ENCODE measurements at places on chromosomes 1 and 21.

DNA sequence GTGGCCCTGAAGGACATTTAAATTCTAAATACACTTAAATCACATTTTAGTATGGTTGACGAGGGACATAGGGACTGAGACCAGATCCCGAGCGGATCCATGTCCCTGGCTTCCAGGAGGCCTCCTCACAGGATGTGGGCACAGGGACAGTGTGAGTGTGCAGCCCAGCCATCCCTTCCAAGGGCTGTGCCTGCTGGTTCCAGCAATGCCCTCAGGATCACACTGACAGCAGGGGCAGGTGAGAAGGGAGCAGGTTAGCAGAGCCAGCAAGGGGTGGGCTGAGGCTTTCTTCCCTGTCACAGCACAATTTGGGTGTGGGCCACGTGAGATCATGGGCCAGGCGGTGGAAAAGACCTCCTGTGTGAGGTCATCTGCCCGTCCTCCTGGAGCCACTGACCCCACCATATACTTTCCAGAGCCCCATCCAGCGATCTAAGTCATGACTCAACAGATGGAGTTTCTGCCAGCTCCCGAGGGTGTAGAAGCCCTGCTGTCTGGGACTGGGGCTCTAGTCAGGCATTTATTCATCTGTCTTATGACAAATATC is 37.0 kb upstream of the PRSS38 start:
- no peak for DNase-seq

DNA sequence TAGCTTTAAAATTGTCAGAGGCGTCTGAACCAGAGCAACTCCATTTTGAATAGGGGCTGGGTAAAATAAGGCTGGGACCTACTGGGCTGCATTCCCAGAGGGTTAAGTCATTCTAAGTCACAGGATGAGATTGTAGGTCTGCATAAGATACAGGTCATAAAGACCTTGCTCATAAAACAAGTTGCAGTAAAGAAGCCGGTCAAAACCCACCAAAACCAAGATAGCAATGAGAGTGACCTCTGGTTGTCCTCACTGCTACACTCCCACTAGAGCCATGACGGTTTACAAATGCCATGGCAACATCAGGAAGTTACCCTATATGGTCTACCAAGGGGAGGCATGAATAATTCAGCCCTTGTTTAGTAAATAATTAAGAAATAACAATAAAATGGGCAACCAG is 143.6 kb downstream of the GABPA start:
- DNase-seq, result peak; percentile 49

- DNase-seq, result no peak
These were observed 17.2 kb downstream of the ATP1A1 start for GRCh38 chr1:116390195-116390594.

DNA sequence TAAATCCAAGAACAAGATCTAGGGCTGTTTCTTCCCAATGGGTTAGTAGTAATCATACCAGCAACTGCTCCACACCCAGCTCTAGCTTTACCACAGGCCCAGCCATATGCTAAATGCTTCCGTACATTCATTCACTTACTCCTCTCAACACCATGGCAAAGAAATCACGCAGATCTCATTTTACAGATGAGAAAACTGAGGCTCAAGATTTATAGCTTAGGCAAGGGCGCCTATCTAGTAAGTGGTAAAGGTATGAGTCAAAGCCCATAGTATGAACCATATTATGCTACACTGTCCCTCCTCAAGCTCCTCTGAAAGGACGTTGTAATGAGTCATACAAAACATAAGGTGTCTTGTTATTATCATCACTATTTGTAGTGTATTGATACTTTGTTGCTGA is 82.2 kb downstream of the NIBAN1 start:
- no peak for DNase-seq

GRCh38 chr1:84632673-84633434 is 57.4 kb downstream of the SSX2IP start:
- DNase-seq, result peak; percentile 32

GRCh38 chr1:208595745-208596144 is 351.6 kb upstream of the PLXNA2 start:
- DNase-seq, result peak; percentile 10

DNA sequence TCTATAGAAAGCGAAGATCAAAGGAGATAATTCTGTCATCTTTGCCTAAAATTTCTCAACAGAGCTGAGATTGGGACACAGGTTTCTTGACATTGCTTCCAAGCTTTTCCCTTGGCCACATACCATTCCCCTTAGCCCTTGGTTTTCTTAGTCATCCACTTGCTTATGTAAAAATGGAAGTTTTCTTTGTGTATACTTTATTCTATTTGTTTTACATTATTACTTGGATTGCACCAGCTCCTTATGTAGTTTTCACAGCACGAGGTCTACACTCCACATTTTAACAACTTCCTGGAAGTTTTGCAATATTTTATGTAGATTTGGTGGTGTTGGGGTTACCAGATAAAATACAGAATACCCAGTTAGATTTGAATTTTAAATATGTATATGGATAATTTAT is 129.8 kb downstream of the PLA2G4A start:
- no peak for DNase-seq

GRCh38 chr1:97348599-97349265 is 572.1 kb downstream of the DPYD start:
- no peak for DNase-seq

DNA sequence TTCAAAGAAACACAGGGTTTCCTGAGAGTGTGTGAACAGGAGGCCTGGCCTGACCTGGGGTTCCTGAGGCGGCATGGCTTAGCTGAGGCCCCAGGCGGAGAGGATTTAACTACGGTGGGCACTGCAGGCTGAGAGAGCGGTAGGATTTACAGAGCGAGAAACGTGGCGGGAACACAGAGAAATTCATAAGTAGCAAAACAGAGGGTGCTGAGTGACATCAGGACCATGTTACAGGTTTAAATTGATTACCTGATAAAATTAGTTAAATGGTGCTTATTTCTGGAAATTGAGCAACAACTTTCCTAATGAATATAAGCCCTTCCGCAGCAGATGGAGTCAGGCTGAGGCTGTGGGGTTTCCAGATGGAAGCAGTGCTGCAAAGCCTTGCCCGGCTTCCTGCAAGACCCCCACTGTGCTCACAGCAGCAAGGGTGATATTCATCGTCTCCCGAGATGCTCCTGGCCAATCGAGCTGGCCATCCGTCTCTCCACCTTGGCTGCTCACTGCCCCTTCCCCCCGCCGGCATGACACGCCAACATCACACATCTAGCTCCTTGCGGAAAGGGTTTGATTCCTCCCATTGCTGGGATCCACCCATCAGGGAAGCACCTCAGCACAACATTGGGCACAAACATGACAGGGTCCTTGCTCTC is 69.4 kb upstream of the MORC3 start:
- DNase-seq, result no peak

DNA sequence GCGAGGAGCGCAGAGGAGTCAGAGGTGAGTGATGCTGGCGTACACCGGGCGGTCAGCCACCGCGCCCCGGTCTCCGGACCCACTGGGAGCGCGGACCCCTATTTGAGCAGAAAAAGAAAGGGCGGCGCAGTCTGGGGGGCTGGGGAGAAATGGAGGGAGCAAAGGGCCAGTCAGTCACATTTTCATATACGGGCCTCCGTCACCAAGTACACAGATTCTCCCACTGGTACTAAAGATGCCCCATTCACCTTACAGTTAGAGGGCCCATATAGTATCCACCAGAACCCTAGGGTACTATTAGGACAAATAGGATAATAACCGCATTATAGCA is 573 bp downstream of the C2CD4D start:
- DNase-seq, result no peak

GRCh38 chr1:236576004-236576403 is 28.3 kb downstream of the HEATR1 start:
- no peak for DNase-seq

GRCh38 chr1:201022820-201023516 is 546 bp downstream of the KIF21B start:
- peak; percentile 23 for DNase-seq

GRCh38 chr1:188782220-188782841 is 1695.3 kb downstream of the BRINP3 start:
- DNase-seq, result peak; percentile 69

GRCh38 chr1:28087614-28088167 is 719 bp downstream of the EYA3 start:
- peak; percentile 49 for DNase-seq

All from ELF-1 (cell line).